ENCODE measurements at places on chromosomes 16 and 17. TPM values are rescaled to one million over a fixed set of nuclear protein-coding genes. Genes with fewer than 3 reads are reported as not detected.

TMEM238L gene
- not detected for total RNA-seq

AKAP10 gene
- 27.1 TPM for total RNA-seq

KCNAB3 gene
- 19.9 TPM for total RNA-seq

DNA sequence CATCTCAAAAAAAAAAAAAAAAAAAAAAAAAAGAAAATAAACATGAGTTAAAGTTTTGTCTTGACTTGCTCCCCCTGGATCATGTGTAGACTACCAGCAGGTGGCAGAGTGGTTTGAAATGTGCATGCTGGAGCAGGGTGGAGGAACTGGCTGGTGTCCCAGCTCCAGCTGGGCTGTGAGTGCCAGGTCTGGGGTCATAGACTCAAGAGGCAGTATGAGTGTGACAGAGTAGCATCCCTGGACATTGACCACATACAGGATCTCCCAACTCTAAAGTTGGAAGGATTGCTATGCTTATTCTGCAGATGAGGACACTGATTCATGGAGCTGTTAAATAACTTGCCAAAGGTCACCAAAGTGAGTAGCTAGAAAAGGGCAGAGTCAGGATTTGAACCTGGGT lies 198.0 kb upstream of the MPHOSPH6 start:
- no peak for DNase-seq

DNA sequence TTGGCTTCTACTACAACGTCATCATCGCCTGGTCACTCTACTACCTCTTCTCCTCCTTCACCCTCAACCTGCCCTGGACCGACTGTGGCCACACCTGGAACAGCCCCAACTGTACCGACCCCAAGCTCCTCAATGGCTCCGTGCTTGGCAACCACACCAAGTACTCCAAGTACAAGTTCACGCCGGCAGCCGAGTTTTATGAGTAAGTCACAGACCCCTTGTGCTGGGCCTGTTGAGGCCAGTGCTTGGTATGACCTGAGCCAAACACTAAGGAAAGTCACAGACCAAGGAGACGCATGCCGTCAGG lies 16.1 kb downstream of the SLC6A2 start:
- no peak for DNase-seq

DNA sequence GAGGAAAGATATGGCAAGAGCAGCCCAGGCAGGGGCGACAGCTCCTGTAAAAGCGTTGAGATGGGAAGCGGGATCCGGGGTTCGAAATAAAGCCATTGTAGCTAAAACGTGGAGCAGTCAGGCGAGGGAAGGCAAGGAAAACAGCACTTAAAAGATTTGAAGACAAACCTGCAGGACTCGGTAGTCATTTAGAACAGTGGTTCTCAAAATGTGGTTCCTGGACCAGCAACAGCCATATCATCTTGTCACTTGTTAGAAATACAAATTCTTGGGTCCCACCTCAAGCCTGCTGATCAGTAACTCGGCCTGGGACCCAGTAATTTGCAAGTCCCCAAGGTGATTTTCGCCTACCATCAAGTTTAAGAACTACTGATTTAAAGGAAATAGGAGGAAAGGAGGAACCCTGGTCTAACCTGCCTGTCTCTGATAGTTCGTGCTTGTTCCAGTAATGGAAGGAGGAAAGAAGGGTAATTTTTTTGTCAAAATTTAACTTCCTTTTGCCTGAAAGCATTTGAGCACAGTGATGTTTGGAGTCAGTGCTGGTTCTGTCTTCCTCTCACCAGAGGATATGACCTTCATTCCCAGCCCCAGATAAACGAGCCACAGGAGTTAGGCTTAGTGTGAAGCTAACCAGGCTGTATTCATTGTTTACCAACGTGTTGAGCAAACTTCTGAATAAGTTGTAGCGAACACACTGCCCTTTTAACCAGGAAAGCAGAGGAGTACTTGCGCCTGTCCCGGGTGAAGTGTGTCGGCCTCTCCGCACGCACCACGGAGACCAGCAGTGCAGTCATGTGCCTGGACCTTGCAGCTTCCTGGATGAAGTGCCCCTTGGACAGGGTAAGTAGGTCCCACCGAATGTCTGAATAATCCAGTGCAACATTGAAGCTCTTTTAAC lies 1.1 kb downstream of the ORC6 start:
- no peak for DNase-seq

GRCh38 chr16:29862884-29863668 lies at the start of gene CDIPT:
Gene CDIPT (minus strand): TSS chr16:29863226. CDS start chr16:29862857, 369 bp downstream.
- peak; percentile 84 for DNase-seq

DNA sequence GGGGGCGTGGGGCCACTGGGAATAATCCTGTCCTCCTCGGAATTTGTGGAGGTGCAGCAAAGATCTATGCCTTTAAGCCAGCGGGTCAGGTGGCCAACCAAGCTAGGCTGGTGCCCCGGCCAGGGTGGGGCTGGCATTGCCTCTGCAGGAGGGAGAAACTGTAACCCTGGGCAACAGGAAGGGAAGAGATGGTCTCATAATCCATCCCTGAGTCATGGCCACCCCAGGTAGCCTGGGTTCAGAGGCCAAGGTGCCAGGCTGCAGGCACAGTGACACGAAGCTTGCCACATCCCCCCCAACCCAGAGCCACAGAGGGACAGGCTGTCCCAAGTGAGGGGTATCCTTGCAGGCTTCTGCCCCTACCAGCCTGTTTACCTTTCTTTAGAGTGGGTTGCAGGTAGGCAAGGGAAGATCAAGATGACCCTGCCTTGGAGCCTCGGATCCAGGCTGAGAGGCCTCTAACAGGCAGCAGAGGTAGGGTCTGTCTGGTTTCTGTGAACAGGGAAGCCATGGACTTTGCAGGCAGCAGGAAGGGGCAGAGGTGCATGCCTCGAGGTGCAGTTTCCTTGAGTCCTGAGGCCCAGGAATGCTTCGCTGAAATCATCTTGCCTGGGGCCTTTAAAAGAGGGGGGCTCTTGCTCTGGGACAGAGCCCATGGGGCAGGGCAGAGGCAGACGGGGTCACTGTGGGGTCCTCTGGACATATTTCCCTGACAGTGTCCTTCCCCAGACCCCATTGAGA lies 4.0 kb downstream of the LASP1 start:
- no peak for DNase-seq

DNA sequence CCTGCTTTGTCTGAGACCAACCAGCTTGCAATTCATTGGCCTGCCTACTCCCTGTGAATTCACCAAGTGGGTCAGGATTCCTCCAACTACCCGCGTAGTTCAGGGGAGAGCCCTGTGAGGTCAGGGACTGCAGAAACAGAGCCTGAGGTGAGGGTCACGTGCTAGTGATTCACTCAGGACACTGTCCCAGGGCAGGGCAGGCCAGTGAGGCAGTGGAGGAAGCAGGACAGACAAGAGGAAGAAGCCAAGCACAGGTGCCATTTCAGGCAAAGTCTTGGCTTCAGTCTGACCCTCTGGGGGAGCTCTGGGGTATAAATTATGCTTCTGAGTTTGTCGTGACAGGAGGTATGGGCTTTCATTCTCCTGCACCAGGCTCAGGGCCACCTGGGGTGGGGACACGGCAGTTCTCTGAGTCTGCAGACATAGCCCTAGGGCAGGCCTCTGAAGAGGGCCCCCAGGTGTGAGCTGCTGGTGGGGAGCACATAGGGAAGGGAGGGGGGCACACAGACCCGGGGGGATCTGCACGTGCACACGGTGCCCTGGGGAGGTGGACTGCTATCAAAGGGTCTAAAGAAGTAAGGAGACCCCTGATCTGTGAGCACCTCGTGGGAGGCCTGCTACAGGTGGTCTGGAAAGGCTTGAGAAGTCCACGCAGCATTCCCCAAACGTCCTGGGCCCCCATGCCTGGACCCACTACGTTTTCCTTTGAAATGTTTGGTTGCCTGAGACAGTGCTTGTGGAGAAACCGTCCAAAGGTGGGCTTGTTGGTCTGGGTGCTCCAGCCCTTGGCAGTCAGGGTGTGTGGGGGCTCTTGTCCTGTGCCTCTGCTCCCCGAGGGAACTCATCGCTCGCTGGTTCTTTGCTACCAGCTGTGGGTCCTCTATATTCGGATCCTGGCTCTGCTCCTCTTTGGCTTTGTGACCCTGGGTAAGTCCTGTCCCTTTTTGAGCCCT lies 46.4 kb downstream of the NKD1 start:
- DNase-seq, result no peak

GRCh38 chr17:50364715-50365114 lies 8.3 kb downstream of the MRPL27 start:
- DNase-seq, result no peak
